ENCODE measurements at places on chromosomes 12 and 14. TPM values are rescaled to one million over a fixed set of nuclear protein-coding genes. Genes with fewer than 3 reads are reported as not detected.
A peak's percentile ranks its signal among the peaks of the same experiment; 100 is the strongest.

AMHR2 gene
- not detected for total RNA-seq

MYF5 gene
- not detected for total RNA-seq

TMEM179 gene
- total RNA-seq = 0.36 TPM

GSG1 gene
- not detected for total RNA-seq

ADAMTS20 gene
- total RNA-seq = not detected

CHURC1 gene
- total RNA-seq = 50.7 TPM

GRCh38 chr12:26469421-26470180, 274.2 kb downstream of the SSPN start:
- H3K36me3 ChIP-seq = peaks cover 19% of the 10 kb centered on the region
- peaks cover 36% of the 10 kb centered on the region for H3K4me1 ChIP-seq
- H3K27ac ChIP-seq = no peak overlapping the region
- no peak for DNase-seq

DNA sequence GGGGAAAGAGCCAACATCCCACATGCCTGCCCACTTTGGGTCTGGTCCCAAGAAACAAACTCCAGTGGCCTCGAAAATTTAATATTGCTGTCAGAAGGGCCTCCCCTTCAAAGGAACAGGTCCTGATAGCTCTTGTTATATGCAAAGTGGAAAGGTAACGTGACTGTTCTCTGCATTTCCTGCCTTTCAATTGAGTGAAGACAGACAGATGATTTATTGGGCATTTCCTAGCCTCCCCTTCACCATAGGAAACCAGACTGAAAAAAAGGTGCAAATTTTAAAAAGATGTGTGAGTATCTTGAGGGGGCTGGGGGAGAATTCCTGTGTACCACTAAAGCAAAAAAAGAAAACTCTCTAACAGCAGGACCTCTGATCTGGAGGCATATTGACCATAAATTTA, 235.2 kb downstream of the ZFP36L1 start:
- H3K27ac ChIP-seq = no peak overlapping the region
- no peaks in the 10 kb centered on the region for H3K4me1 ChIP-seq
- H3K36me3 ChIP-seq = no peaks in the 10 kb centered on the region
- no peak overlapping the region for H3K4me3 ChIP-seq
- H3K27me3 ChIP-seq = no peaks in the 10 kb centered on the region

DNA sequence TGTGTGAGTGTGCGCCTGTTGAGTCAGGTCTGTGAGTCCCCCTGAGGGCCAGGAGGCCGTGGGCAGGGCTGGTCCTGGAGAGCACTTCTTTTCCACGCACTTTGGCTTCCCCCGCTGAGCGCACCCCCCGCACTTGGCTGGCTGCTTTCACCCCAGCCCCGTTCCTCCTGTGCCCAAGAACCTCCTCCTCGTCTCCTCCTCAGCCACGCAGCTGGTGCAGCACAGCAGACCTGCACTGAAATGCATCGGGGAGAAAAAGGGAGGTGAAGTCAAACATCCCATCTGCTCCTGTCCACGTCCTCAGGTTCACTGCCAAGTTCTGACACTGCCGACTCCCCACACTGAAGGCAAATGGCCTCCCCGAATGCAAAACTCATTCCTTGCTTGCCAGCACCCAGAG, 362.7 kb upstream of the SFSWAP start:
- no peaks in the 10 kb centered on the region for H3K36me3 ChIP-seq
- no peaks in the 10 kb centered on the region for H3K4me1 ChIP-seq
- H3K4me3 ChIP-seq = no peak overlapping the region
- H3K27ac ChIP-seq = no peak overlapping the region

DNA sequence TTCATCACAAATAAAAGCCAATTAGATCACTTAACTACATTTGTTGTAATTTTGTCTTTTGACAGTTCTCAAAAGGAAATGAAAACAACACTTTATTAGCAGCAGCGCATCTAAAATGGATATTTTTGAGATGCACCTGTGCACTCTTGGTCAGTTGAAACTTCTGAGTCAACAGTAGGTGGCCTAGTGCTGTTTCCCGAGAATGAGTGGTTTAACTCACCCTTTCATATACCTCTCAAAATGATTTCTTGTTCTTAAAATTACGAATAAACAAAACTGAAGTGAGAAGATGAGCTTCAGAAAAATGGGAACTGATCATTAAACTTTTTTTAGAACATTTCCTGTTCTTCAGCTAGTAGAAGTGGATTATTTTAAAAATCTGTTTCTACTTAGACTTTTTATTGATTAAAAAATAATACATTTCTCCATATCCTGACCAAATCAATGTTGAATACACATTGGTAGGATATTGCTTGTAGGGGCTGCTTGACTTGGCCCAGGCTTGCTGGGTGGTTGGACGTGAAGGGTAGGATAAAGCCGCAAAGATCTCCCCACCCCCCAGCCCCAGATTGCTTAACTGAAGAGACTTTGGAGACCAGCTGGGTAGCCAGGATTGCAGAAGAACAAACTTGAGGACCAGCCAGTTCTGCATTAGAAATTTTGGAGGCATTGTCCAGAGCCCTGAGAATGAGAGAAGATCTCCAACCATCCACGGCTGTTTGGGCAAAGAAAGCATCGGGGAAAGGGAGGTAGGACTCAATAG, 22.3 kb upstream of the STK38L start:
- no peak for DNase-seq
- peaks cover 2% of the 10 kb centered on the region for H3K36me3 ChIP-seq
- H3K4me1 ChIP-seq = peaks cover 20% of the 10 kb centered on the region
- H3K27me3 ChIP-seq = peaks cover 4% of the 10 kb centered on the region

DNA sequence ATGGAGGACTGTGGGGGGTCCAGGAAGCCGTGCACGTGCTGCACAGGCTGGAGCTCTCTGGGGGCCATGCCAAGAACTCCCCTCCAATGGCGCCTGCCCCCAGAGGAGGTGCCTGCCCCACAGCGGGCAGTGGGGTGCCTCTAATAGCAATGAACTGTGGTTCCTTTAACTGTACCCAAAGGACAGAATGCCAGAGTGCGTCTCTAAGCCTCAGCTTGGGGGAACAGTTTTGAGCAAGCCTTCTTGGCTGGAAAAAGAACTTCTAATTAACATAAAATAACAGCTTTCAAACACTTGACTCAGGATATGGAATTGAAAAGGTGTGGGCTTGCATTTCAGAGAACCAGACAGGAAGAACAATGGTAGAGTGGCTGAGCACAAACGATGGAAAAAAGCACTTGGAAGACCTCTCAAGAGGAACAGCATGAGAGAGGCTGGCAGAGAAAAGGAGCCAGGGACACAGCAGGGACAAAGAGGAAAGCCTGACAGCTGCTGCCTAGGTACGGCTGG, 195.6 kb downstream of the TTC7B start:
- DNase-seq = no peak
- peaks cover 5% of the 10 kb centered on the region for H3K27me3 ChIP-seq
- H3K27ac ChIP-seq = no peak overlapping the region
- H3K4me1 ChIP-seq = no peaks in the 10 kb centered on the region

DNA sequence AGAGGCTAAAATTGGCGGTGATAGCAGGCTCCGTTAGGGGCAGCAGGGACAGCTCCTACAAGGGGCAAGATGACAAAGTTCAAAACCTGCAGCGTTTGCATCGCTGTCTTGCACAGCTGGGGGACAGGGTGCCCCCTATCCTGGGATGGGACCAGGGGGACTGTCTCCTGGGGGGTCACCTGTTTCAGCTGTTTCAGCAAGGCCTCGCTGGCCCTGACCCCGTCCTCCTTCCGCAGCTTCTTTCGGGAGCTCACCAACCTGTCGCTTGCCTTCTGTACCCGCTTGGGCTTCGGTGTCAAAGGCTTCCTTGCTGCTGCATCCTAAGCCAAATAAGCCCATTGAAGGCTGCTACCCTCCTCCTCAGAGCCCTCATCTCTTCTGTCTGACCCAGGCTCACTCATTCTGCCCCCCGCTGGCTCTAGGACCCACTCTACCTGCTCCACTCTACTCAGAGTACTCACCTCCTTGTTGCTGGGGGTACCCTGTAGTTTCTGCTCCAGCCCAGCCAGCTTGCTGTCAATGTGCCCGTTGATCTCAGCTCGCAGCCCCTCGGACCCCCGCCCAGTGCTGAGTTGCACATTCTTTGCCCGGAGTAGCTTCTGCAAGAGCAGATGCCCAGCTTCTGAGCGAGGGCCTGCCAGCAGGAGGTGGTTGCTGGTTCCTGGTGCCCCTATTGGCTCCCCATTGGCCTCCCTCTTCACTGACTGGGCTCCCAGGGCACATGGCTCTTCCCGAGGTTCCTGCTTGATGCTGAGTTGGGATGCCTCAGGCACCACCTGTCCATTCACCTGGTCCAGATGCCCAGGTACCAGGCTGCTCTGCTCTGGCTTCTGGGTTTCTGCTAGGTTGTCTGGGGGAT, 12.4 kb upstream of the PRKAG1 start:
- H3K27me3 ChIP-seq = no peaks in the 10 kb centered on the region
- H3K27ac ChIP-seq = no peak overlapping the region
- no peak overlapping the region for H3K4me3 ChIP-seq
- H3K36me3 ChIP-seq = peaks cover 32% of the 10 kb centered on the region
- H3K4me1 ChIP-seq = no peaks in the 10 kb centered on the region

DNA sequence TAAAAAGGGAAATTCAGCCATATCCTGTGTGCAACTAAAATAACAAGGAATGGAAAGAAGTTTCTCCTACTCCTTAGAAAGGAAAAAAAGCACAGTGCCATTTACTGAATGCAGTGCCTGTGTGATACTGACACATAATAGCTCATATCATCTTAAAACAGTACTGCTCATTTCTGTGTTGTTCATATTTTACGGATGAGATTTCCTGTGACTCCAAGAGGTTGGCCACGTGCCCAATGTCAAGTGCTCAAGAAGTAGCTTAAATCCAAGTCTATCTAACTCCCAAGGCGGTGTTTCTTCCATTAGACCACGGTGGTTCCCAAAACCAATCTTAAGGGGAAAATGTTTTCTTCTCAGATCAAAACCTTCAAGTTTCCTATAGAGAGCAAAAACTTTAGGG, 20.0 kb downstream of the MAP3K9 start:
- H3K27me3 ChIP-seq = peaks cover 1% of the 10 kb centered on the region
- no peak overlapping the region for H3K4me3 ChIP-seq
- H3K27ac ChIP-seq = no peak overlapping the region
- no peaks in the 10 kb centered on the region for H3K4me1 ChIP-seq
- DNase-seq = no peak

- no peaks in the 10 kb centered on the region for H3K36me3 ChIP-seq
- no peak overlapping the region for H3K4me3 ChIP-seq
- no peak for DNase-seq
- H3K27ac ChIP-seq = no peak overlapping the region
- H3K4me1 ChIP-seq = no peaks in the 10 kb centered on the region
- H3K27me3 ChIP-seq = peaks cover 5% of the 10 kb centered on the region
Measured at GRCh38 chr14:24903337-24903736, 146.6 kb downstream of the STXBP6 start.

DNA sequence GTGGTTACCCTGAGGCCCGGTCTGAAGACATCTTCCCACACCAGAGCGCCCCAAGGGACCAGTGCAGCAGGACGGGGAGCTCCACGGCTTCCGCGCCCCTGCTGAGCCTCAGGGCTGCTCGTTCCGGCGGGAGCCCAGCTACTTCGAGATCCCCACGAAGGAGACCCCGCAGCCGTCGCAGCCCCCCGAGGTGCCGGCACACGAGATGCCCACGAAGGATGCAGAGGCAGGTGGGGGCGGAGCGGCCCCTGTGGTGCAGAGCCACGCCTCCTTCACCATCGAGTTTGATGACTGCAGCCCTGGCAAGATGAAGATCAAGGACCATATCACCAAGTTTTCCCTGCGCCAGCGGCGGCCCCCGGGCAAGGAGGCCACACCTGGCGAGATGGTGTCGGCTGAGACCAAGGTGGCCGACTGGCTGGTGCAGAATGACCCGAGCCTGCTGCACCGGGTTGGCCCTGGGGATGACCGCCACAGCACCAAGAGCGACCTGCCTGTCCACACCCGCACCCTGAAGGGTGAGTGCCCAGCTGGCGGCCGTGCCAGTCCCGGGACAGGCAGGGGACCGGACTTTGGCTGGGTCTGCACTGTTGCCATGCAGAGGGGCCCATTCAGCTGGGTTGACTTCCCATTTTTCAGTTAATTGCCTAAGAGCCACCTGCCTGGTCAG, 18.1 kb downstream of the CEP170B start:
- no peaks in the 10 kb centered on the region for H3K4me1 ChIP-seq
- no peak overlapping the region for H3K4me3 ChIP-seq
- no peak for DNase-seq

DNA sequence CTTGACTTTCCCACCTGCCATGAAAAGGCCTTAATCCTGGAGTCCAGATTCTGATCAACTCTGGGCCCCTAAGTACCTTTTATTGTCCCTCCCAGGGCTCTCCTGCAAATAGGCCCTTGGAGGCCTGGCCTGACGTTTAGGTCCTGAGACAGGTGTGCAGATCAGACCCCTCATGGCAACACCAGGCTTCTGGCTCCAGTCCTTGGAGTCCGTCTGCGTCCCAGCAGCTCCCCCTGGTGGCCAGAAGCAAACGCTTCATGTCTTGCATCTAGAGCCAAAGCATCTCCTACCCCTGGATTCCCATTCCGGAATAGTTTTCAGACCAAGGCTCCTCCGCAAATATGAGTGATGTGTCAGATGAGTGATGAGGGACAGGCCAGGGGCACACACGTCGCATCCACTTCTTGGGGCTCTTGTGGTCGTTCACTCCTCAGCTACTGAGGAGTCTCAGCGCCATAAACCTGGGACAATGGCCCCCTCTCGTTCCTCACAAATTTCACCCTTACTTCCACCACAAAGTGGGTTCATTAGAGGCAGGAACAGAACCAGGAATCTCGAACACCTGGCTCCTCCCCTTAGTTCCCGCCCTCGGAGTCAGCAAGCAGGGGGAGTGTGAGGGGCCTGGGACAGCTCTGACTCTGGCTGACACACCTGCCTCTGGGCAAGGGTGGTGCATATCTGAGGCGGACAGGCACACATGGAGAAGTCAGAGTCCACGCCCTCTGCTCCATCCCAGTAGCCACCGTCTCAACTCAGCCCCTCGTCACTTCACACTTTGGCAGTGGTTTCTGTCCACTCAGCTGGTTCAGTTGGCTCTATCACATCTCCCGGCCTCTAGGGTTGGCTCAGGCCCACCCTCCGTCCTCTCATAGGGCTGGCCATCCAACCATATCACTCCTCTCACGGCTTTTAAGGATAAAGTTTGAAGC, 77.9 kb upstream of the PWP1 start:
- DNase-seq = peak; percentile 55
- no peaks in the 10 kb centered on the region for H3K4me1 ChIP-seq
- no peaks in the 10 kb centered on the region for H3K36me3 ChIP-seq
- no peak overlapping the region for H3K4me3 ChIP-seq
- H3K27me3 ChIP-seq = no peaks in the 10 kb centered on the region

DNA sequence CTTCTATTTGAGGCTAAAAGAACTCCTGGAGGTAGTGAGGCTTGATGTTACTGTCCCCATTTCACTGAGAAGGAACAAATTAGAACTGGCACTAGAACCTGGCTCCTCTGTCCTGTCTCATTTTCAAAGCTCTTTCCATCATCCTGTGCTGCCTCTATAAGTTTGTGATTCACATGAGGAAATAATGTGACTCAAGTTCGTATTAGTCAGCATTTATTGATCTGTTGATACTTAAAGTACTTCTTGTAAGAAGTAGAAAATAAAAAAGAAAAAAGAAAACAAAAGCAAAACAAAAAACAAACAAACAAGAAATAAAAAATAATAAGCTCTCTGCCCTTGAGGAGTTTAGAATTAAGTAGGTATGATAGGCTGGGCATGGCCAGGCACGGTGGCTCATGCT, 2.3 kb upstream of the ESPL1 start:
- H3K27me3 ChIP-seq = no peaks in the 10 kb centered on the region
- DNase-seq = no peak
- H3K4me1 ChIP-seq = peaks cover 33% of the 10 kb centered on the region
- no peak overlapping the region for H3K4me3 ChIP-seq
- H3K36me3 ChIP-seq = peaks cover 6% of the 10 kb centered on the region
- H3K27ac ChIP-seq = no peak overlapping the region

- no peak for DNase-seq
- no peak overlapping the region for H3K4me3 ChIP-seq
- H3K27ac ChIP-seq = no peak overlapping the region
- H3K4me1 ChIP-seq = peaks cover 19% of the 10 kb centered on the region
- H3K27me3 ChIP-seq = peaks cover 4% of the 10 kb centered on the region
Measured at GRCh38 chr12:51488281-51488680, 63.6 kb downstream of the SLC4A8 start.

GRCh38 chr12:88643685-88644084, 63.4 kb upstream of the KITLG start:
- no peaks in the 10 kb centered on the region for H3K36me3 ChIP-seq
- no peaks in the 10 kb centered on the region for H3K4me1 ChIP-seq

Measured in activated T-helper 1 cell treated with anti-CD3 and anti-CD28 coated beads, Interleukin-12 subunit alpha, Interleukin-12 subunit beta, Interleukin-2, Interleukin-4 antibody, amounts not matched to agents 30 ng/mL and 10 ng/mL and 1 ng/mL, durations not matched to agents 14 hours and 24 hours and 36 hours (primary cell).